Stimulated activated CD8-positive, alpha-beta memory T cell treated with anti-CD3 and anti-CD28 coated beads, Interleukin-4, amount 100 ng/mL, for 1 hour (primary cell): ENCODE measurements at places on chromosomes 5 and 9.

DNA sequence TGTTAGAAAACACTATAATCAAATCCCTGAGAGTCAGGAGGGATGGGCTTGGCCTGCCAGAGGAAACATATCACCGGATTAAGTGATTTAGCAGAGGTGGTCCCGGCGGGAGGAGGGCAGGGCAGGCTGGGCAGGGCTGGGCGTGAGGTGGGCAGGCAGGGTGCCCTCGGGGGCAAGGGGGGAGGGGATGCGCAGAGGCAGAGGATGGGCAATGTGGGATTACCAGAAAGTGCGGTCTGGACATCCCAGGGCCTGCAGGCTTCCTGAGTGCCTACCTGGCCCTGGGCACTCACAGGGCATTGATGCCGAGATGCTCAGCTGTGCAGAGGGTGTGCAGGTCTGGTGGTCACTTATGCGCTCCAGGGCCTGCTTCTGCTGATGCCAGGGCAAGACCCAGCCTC, 115.2 kb downstream of the ADAMTS2 start:
- DNase-seq = no peak

DNA sequence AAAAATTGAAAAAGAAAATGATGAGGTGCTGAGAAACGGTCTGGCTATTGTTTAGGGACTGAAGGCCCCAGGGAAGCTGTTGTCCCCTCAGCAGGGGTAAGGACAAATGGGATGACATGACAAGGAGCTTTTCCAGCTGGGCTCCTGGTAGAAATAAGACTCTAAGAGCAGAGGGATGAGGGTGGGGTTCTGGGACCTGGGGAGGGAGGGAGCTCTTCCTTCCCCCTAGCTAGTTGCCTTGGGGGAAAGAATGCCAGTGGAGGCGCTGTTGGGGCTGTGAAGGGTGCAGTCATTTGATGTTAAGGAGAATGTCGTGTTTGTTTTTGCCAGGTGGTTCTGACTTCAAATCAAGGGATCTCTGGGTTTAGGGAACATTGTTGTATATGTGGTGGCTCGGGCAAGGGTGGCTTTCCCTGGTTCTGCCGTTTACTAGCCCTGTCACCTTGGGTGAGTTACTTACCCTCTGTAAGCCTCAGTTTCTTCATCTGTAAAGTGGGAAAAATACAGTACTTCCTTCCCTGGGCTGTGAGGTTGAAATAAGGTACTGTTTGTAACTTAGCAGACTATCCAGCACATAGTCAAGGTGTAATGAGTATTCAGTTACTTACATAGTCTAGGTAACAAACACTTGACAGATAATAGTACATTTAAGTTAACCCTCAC, 47.8 kb downstream of the WWC1 start:
- no peak for DNase-seq

DNA sequence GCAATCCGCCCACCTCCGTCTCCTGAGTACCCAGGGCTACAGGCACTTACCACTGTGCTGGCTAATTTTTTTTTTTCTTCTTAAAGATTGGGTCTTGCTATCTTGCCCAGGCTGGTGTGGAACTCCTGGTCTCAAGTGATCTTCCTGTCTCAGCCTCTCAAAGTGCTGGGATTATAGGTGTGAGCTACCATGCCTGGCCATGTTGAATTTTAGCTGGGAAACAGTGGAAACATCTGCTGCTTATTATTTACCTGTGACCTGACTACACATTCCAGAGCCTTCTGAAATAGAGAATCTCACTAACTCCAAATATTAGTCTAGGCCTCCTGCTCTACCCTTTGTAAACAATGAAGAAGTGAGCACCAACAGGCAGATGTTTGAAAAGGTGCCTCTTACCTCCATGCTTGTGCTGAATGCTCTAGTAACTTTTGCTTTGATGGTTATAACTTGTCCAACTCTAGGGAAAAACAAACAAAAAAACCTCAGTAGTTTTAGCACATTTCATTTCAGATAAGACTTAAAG, 22.5 kb downstream of the ACOT12 start:
- DNase-seq = no peak

DNA sequence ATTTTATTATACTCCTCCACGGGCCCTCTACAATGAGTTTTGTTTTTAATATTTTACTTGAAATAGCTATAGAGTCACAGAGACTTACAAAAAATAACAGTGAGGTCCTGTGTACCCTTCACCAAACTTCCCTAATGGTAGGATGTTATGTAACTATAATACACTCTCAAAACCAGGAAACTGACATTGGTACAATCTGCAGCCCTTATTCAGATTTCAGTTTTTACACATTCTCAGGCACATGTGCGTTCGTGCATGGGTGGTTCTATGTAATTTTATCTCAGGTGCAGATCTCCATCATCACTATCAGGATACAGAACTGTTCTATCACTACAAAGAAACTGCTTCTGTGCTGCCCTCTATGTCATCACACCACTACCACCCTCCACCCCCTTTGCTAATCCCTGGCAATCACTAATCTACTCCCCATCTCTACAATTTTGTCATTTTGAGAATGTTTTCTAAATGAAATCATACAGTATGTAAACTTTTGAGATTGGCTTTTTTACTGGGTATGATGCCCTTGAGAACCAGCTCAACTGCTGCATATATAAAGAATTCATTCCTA, 16.4 kb downstream of the RAB14 start:
- no peak for DNase-seq

GRCh38 chr5:124806026-124806372, 59.6 kb upstream of the ZNF608 start:
- no peak for DNase-seq

DNA sequence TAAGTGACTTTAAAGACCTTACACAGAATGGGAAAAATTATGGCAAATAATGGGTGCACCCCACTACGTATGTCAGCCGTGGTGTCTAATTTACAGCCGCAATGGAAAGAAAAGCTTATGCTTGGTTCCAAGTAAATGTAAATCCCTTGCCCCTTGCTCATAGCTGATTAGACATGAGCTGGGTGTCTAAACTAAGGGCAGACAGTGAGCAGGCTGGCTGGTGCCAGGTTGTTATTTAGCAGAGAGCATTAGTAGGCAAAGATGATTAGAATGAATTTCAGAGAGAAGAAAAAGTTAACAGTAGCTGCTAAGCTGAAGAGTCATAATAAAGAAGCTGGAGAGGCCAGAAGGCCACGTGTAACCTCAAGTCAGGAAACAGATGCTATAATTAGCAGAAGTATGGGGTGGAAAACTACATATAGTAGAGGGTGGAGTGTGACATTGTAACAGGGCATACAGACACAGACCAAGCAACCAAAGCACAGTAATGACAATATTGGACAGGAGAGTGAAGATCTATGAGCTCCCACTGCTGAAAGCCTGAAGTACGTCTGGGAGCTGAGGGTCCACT, 257.7 kb downstream of the MCTP1 start:
- DNase-seq = no peak

GRCh38 chr5:59300930-59301329, 592.6 kb downstream of the PDE4D start:
- no peak for DNase-seq

DNA sequence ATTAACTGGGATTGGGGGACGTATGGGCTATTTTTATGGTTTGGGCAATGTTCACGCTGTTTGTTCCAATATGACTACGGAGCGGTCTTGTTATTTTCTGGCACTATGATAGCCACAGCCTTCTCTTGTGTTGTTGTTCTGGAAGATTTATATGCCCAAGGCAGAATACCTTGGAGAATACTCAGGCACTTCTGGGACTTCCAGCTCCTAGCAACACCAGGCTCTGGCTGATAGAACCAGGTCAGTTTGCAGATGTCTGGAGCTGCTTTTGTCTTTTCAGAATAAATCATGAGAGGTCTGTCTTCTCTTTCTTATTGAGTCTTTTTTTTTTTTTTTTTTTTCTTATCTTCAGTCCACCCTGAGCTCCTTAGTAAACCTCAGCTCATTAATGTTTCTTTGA, 262.5 kb downstream of the MED10 start:
- no peak for DNase-seq

DNA sequence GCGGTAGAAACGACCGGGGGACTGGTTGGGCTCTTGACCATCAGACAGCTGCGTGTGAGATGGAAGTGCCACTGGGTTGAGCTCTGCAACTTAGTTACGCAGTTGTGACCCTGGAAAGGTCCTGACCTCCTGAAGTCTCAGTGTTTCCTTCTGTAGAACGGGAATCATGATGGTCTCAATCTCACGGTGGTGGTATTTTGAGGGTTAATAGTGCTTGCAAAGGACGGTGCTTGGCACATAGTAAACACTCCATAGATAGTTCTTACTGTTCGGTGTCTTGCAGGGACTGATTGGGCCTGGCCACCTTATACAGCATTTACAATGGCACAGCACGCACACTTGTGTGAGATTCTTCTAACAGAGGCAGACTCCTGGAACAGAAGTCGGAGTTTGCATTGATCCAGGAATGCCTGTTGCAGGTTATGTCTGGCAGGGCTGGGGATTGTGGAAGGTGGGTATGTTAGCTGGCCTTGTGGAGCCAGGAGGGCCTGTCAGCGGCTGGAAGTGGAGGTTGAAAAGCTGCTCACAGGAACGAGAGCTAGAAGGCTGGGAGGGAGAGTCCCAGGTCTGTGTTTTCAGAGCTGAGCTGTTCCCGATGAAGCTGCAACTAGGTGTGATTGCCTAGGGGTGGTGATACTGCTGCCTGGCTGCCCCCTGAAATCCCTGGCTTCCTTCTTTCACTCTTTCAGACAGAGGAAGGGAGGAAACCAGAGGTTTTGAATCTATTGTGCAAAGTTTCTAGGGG, 962 bp upstream of the TXN start:
- DNase-seq = no peak

GRCh38 chr5:176959051-176959450, 47.5 kb downstream of the UIMC1 start:
- DNase-seq = no peak

DNA sequence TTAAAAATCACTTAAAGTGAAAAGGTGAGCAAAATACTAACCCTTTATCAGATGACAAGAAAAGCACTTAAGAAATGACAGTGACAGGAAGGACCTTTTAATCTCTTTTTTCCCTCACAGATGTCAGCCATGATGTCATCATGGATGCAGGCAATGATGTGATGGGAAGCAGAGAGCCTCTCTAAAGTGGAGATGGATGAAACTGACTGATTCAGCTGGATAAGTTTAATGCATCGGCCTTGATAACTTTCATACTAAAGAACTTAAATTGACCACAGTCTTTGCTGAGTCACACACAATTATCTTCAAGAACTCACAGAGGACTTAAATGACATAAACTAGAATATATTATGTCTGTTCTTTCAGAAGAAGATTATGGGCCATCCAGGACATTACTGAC, 153.2 kb upstream of the FGF10 start:
- no peak for DNase-seq

GRCh38 chr9:3863111-3863528, 337.3 kb upstream of the RFX3 start:
- no peak for DNase-seq

- no peak for DNase-seq
Observed at GRCh38 chr5:69265931-69266330, 31.2 kb downstream of the CDK7 start.

GRCh38 chr5:105639068-105639467, 2031.7 kb downstream of the EFNA5 start:
- DNase-seq = no peak

GRCh38 chr5:172415362-172416275, 38.7 kb downstream of the SH3PXD2B start:
- DNase-seq = no peak

DNA sequence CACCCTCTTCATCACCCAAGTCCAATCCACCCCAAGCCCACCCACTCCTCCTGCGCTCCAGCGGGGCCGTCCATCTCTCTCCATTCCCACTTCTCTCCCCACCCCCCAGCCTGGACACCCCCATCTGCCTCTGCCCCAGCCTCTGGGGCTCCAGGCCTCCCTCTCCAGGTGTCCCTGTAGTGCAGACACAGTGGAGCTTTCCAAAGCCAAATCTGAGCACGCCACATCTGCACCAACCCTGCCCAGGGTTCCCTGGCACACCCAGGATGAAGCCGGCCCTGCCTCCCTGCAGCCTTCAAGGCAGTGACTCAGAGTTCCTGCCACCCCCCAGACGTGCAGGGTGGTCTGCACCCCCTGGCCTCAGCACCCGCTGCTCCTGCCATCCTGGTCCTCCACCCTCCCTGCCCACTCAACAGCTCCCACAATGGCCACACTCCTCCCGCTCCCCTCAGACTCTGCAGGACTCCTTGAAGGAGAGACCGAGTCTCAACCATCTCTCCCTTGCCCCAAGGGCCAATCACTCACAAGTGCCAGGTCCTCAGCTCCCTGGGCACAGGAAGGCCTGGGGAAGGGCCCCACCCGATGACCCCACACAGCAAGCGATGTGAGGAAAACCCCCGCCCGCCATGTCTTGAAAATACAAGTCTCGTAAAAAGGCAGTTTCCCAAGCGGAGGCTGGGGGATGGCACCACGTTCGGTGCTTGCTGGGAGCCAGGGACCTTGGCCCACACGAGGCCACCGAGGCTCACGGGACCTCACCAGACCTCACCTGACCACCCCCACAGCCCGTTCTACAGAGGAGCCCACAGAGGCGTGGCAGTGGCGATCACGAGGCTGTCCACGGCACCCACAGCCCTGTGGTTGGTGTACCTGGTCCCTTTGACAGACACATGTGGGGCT, 22.2 kb downstream of the VAV2 start:
- no peak for DNase-seq

DNA sequence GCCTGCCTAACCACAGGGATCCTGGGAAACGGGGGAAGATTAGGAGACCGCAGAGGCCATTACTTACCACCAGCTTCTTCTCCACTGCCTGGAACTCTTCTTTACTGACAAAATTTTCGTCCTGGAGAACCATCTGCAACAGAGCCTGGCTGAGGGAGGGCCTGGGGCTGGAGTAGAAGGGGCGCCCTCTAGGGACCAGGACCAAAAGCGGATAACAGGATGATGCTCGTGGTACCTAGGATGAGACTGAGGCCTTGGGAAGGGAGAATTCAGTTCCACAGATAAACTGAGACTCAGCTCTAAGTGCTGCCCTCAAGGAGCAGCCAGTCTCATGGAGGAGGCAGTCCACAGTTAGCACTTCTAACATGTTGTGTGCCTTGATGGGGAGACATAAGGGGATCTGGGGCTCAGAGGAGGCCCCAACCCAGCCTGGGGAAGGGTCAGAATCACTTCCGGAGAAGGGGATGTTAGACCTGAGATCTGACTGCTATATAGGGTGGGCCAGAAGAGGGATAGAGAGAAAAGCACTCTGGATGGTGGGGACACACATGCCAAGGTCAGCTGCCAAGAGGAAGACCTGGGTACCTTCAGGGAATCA, 1.2 kb downstream of the SPATA24 start:
- no peak for DNase-seq

- no peak for DNase-seq
Observed at GRCh38 chr9:93094658-93095204, 1.3 kb upstream of the CARD19 start.

DNA sequence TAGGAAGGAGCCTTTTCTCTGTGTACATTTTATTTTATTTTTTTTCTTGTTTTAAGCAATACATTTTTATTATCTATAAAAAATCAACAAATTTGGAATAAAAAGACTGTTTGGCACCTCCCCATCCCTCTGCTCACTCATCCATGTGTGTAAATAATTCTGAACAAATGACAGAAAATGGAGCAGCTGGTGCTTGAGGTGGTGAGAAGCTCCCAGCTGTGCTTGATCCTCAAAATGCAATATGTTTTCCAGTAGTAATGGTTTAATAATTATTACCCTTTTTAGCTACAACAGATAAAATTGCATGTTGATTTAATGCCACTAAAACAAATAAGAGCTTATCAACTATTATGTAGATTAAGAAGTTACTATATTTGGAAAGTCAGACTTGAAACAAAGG, 132.5 kb downstream of the CDH18 start:
- no peak for DNase-seq
